ENCODE measurements at places on chromosomes 7 and 10. TPM values are rescaled to one million over a fixed set of nuclear protein-coding genes. Genes with fewer than 3 reads are reported as not detected.

DNA sequence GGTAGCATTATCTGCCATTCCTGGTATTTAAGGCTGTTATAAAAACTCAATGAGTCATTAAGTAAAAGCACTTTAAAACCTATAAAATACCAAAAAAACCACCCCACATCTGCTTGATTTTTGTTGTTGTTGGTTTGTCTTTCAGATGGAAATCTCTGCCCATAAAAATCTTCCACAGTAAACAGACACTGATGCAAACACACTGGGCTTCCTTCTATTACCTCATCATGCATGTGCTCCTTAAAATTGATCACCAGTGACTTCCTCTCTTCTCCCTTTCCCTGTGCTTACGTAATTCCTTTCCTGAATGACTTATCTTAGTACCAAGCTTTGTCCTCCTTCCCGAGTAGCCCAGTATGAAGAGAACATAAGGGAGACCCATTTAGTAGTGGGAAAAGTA lies 167.2 kb downstream of the EVX1 start:
- H3K4me3 ChIP-seq, result no peak overlapping the region
- peaks cover 10% of the 10 kb centered on the region for H3K27me3 ChIP-seq
- no peak for DNase-seq
- no peaks in the 10 kb centered on the region for H3K36me3 ChIP-seq

The ZNF746 gene
- total RNA-seq, result 12.6 TPM

GRCh38 chr10:58013406-58013805 lies 254.3 kb downstream of the IPMK start:
- H3K4me3 ChIP-seq, result no peak overlapping the region
- no peaks in the 10 kb centered on the region for H3K4me1 ChIP-seq
- no peaks in the 10 kb centered on the region for H3K27me3 ChIP-seq

DNA sequence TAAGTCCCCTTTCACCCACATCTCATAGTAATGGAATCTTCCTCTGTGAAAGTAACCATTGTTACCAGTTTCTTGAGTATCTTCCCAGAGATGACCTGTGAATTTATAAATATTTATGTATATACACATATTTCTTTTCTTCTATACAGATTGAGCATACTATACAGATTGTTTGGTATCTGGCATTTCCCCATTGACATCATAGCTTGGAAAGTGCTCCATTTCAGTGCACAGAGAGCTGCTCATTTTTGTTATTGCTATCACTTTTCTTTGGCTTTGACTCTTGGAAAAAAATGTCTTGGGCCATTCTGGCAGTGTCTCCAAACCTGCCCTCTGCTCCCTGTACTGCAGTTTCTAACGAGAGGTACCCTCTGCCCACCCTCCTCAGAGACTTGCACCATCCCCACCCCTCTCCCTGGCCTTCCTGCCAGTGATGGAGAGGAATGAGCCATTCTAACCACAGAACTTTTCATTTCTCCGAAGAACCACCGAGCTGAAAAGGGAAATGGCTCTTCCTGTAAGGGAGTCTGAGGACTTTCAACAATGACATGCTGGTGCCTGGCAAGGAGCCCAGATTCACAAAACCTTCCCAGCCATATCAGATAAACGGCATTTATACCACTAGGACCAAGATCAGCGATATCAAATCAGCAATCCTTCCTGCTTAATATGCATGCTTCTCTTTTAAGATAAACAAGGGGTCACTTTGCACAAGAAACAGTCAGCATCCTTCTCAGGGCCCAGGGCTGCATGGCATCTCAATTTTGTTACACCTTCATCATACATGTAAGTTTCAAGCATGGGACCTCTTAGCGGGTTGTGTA lies 19.7 kb upstream of the CCSER2 start:
- H3K27ac ChIP-seq, result peak overlapping the region; percentile 50
- peaks cover 5% of the 10 kb centered on the region for H3K27me3 ChIP-seq
- DNase-seq, result peak; percentile 66
- peak overlapping the region; percentile 18 for H3K4me3 ChIP-seq
- peaks cover 1% of the 10 kb centered on the region for H3K36me3 ChIP-seq
- H3K4me1 ChIP-seq, result peaks cover 34% of the 10 kb centered on the region

DNA sequence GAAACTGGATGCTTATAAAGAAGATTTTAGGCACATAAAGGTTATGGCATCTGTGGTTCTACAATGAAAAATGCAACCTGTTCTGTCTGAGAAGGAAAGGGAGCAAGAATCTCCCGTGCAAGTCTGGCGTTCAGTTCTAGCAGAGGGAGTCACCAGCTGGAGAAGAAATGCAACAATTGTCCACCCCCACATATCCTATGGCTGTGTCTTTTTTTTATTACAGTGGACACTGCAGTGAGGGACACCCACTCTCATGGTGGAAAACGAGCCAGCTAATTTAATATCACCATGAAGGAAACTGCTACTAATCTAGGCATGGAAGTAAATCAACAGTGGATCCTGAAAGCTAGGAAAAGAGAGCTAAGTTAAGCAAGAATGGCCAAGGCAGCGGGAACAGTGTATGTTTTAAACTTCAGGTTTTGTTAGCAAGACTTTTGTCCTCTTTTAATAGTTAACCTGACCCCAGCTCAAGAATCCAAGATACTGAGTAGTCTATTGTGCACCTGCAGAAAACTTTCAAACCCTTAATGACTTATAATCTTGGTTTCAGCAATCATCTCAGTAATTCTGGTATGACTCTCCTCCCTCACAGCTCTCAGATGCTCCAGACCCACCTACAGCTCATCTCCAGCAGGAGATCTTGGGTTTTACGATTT lies 149.3 kb downstream of the FGFR2 start:
- no peak for DNase-seq
- no peaks in the 10 kb centered on the region for H3K36me3 ChIP-seq

The FBXL13 gene
- 1.4 TPM for total RNA-seq

The DPY19L1 gene
- 7.5 TPM for total RNA-seq

GRCh38 chr10:1024103-1024502 lies 1.6 kb downstream of the IDI2 start:
- no peaks in the 10 kb centered on the region for H3K27me3 ChIP-seq
- peaks cover 35% of the 10 kb centered on the region for H3K36me3 ChIP-seq
- H3K4me3 ChIP-seq, result no peak overlapping the region
- no peaks in the 10 kb centered on the region for H3K4me1 ChIP-seq
- no peak overlapping the region for H3K27ac ChIP-seq

DNA sequence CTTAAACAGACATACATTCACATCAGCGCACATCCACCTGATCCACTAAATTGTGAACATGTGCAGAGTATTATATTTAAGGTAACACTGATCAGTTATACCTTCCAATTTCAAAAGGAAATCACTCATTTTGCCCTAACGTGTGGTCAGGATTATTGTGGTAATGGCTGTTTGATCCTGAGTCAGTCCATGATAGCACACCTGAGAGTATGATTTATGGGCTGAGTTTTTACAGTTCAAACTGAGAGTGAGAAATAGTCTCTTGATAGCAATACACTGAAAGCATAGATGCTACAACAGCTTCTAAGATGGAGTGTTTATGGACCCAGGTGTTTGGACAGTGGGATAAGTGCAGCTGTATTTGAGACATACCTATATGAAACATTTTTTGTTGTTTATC lies 96.7 kb downstream of the KIF20B start:
- no peak for DNase-seq
- H3K36me3 ChIP-seq, result no peaks in the 10 kb centered on the region
- H3K27me3 ChIP-seq, result peaks cover 5% of the 10 kb centered on the region
- no peak overlapping the region for H3K27ac ChIP-seq
- H3K4me3 ChIP-seq, result no peak overlapping the region
- H3K4me1 ChIP-seq, result no peaks in the 10 kb centered on the region

The GIMAP7 gene
- total RNA-seq, result 29.0 TPM

- H3K36me3 ChIP-seq, result no peaks in the 10 kb centered on the region
- H3K4me3 ChIP-seq, result no peak overlapping the region
- no peak overlapping the region for H3K27ac ChIP-seq
- H3K27me3 ChIP-seq, result no peaks in the 10 kb centered on the region
- H3K4me1 ChIP-seq, result no peaks in the 10 kb centered on the region
- DNase-seq, result no peak
Observed at GRCh38 chr7:98312201-98312600, 30.7 kb downstream of the BRI3 start.

The GPC2 gene
- total RNA-seq, result 4.3 TPM

The ANKRD1 gene
- total RNA-seq, result not detected

- H3K27me3 ChIP-seq, result no peaks in the 10 kb centered on the region
- no peaks in the 10 kb centered on the region for H3K4me1 ChIP-seq
- H3K36me3 ChIP-seq, result no peaks in the 10 kb centered on the region
- no peak for DNase-seq
Observed at GRCh38 chr7:102991077-102991539, 78.3 kb downstream of the LRRC17 start.

- no peak overlapping the region for H3K4me3 ChIP-seq
- H3K36me3 ChIP-seq, result no peaks in the 10 kb centered on the region
- no peak for DNase-seq
- H3K27me3 ChIP-seq, result no peaks in the 10 kb centered on the region
Observed at GRCh38 chr7:110784749-110785148, 306.2 kb upstream of the LRRN3 start.

GRCh38 chr7:116361767-116362166 lies 137.8 kb upstream of the CAV2 start:
- DNase-seq, result no peak
- peaks cover 8% of the 10 kb centered on the region for H3K27me3 ChIP-seq
- no peak overlapping the region for H3K27ac ChIP-seq
- H3K4me3 ChIP-seq, result no peak overlapping the region

DNA sequence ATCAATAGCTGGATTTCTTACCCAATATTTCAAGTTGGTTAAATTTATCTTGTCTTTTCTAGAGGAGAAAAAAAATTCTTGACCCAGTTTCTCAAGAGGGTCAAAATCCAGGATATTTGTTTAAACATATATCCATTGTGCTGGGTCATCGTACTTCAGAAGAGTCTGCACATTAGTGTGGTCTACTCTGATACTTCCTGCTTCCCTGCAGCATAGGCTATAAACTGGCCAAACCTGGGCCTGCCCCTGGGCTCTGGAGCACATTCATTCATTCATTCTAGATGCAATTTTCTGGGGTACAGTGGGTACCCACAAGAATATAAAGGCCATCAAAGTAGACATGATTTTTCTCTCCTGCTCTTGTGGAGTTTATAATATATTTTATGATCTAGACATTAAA lies 142.1 kb upstream of the WNT16 start:
- H3K4me3 ChIP-seq, result no peak overlapping the region
- no peak for DNase-seq
- no peaks in the 10 kb centered on the region for H3K4me1 ChIP-seq
- no peaks in the 10 kb centered on the region for H3K36me3 ChIP-seq

DNA sequence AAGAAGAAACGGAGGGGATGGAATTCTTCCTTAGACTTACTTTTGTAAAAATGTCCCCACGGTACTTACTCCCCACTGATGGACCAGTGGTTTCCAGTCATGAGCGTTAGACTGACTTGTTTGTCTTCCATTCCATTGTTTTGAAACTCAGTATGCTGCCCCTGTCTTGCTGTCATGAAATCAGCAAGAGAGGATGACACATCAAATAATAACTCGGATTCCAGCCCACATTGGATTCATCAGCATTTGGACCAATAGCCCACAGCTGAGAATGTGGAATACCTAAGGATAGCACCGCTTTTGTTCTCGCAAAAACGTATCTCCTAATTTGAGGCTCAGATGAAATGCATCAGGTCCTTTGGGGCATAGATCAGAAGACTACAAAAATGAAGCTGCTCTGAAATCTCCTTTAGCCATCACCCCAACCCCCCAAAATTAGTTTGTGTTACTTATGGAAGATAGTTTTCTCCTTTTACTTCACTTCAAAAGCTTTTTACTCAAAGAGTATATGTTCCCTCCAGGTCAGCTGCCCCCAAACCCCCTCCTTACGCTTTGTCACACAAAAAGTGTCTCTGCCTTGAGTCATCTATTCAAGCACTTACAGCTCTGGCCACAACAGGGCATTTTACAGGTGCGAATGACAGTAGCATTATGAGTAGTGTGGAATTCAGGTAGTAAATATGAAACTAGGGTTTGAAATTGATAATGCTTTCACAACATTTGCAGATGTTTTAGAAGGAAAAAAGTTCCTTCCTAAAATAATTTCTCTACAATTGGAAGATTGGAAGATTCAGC lies 158.7 kb upstream of the LANCL2 start:
- H3K4me1 ChIP-seq, result no peaks in the 10 kb centered on the region
- no peak overlapping the region for H3K27ac ChIP-seq
- H3K36me3 ChIP-seq, result no peaks in the 10 kb centered on the region
- no peak overlapping the region for H3K4me3 ChIP-seq

The RASA4 gene
- total RNA-seq, result 92.6 TPM

DNA sequence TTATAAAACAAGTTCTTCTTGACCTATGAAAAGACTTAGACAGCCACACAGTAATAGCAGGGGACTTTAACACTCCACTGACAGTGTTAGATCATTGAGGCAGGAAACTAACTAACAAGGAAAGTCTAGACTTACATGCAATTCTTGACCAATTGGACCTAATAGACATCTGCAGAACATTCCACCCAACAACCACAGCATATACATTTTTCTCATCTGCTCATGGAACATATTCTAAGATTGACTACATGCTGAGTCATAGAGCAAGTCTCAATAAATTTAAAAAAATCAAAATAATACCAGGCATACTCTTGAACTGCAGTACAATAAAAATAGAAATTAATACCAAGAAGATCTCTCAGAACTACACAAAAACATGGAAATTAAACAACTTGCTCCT lies 219.5 kb upstream of the HPS1 start:
- DNase-seq, result no peak
- H3K27me3 ChIP-seq, result peaks cover 18% of the 10 kb centered on the region
- H3K36me3 ChIP-seq, result no peaks in the 10 kb centered on the region
- H3K4me3 ChIP-seq, result no peak overlapping the region

DNA sequence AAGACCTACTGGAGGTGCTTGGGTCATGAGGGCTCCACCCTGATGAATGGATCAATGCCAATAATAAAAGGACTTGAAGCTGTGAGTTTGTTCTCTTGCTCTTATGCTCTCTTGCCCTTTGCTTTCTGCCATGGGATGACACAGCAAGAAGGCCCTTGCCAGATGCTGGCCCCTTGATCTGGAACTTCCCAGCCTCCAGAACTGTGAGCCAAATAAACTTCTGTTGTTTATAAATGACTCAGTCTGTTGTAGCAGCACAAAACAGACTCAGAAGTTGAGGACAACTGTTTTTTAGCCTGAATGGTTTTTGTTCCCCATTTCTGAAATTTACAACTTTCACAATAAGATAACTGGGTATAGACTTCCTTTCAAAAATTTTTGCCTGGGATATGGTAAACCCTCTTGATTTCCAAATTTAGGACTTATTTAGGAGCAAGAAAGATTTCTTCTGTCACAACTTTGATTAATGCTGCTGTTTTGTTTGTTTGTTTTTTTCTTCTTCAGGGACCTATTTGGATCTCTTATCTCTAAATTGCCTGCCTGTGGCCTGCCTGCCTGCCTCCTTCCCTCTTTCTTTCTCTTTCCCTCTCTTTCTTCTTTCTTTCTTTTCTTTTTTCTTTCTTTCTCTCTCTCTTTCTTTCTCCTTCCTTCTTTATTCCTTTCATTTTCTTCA lies 12.1 kb downstream of the ENTPD1 start:
- peaks cover 2% of the 10 kb centered on the region for H3K27me3 ChIP-seq
- no peaks in the 10 kb centered on the region for H3K36me3 ChIP-seq
- H3K4me3 ChIP-seq, result no peak overlapping the region
- H3K27ac ChIP-seq, result no peak overlapping the region

DNA sequence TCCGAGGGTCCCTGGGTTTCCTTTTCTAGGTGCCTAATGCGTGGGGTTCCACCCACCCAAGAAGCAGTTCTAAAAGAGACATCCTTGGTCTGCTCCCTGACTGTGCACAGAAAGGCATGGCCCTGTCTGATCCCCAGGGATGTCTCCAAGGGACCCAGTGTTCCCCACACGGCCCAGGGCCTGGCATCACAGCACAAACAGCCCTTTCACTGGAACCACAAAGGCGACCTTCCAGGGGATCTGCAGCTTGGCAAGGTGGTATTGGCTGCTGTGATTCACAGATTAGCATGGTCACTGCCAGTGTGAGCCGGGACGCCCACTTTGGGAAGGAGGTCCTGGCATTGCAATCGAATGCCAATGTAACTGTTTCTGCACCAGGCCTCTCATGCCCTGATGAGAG lies 6.4 kb downstream of the KCNMA1 start:
- DNase-seq, result no peak
- no peaks in the 10 kb centered on the region for H3K4me1 ChIP-seq
- no peak overlapping the region for H3K4me3 ChIP-seq
- no peak overlapping the region for H3K27ac ChIP-seq
